MG63 (cell line): ENCODE measurements at places on chromosomes 6 and 20. TPM values are rescaled to one million over a fixed set of nuclear protein-coding genes. Genes with fewer than 3 reads are reported as not detected.

SIRPB1 gene
- not detected in 2 replicates for total RNA-seq

STK38 gene
- total RNA-seq, result 13.8 and 17.3 TPM in 2 replicates

GRCh38 chr20:56285496-56285895, 37.0 kb downstream of the MC3R start:
- DNase-seq, result no peak

- DNase-seq, result no peak
Observed at GRCh38 chr6:53961679-53962370, 149.4 kb upstream of the MLIP start.

DNA sequence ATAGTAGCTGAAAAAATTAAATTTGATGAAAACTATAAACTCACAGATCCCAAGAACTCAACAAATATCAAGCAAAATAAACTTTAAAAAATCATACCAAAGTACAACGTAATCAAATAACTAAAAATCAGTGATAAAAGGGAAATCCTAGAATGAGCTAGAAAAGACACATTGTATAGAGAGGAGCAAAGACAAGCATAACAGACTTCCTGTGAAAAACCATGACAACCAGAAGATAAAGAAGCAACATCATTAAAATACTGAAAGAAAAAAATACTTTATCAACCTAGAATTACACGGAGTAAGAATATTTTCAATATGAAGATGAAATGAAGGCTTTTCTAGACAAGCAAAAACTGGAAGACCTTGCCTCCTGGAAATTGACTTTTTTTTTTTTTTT, 9.8 kb downstream of the MUC22 start:
- no peak for DNase-seq

GRCh38 chr6:42254505-42254904, 36.8 kb upstream of the MRPS10 start:
- no peak for DNase-seq

GRCh38 chr6:358847-359246, 32.7 kb upstream of the IRF4 start:
- DNase-seq, result no peak

DNA sequence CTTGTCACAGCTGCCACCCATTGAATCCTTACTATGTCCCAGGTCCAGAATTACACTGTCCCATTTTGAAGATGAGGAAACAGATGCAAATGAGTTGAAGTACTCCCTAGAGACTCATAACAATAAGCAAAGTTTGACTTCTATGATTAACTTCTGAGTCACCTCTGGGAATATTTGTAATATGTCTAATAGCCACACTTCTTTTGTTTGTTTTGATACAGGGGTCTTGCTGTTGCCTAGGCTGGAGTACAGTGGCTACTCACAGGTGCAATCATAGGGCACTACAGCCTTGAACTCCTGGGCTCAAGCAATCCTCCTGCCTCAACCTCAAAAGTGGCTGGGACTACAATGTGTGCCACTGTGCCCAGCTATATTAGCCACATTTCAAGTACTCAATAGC, 11.4 kb upstream of the SOX12 start:
- DNase-seq, result no peak

GRCh38 chr6:164534070-164534766, 775.2 kb downstream of the C6orf118 start:
- DNase-seq, result no peak

DNA sequence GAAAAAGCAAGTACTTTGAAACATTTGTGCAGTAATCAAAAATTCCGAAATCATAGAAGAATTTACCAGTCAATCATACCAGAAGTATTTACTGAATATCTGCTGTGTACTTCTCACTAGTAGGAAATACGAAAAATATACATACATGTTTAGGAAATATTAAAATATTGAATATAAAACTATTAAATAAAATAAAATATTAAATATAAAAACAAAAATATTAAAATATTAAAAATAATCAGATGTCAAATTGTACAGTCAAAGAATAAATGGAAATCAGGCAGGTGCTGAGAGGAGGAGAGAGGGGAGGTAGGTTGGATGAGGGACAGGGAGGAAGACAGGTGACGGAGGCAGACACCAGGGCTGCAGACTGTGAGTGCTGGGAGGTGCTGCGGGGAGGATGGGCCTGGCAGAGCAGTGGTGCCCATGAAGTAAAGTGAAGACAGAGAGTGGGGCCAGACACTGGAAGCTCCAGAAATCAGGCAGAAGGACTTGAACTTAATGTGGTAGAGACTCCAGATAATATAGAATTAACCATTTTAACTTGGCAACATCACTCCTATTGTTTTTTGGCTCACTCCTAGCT, 55.9 kb downstream of the PRKN start:
- DNase-seq, result no peak

- DNase-seq, result no peak
Observed at GRCh38 chr6:121858310-121858709, 422.9 kb downstream of the GJA1 start.

DNA sequence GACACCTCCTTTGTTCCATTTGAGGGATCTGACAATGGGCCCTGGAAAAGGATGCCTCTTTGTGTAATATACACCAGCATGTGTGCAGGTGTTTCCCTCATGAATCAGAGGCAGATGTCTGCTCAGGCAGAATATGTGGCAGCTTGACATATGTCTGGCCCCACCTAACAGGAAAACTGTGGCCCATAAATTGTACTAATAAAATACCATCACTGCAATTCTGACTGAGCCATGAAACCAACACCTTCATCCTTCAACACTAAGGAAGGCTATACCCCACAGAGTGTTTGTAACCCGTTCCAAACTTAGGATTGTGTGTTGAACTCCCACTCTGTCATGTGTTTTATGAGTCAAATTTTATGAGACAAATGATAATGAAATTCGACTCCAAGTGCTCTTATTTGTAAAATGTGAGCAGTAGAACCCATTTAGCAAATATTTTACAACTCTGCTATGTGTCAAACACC, 22.7 kb downstream of the LAMA4 start:
- no peak for DNase-seq
